ENCODE measurements at places on chromosomes 6 and 20. TPM values are rescaled to one million over a fixed set of nuclear protein-coding genes. Genes with fewer than 3 reads are reported as not detected.

GRCh38 chr20:18904624-18905023 lies 91.0 kb downstream of the SCP2D1 start:
- no peak overlapping the region for H3K4me3 ChIP-seq
- no peaks in the 10 kb centered on the region for H3K36me3 ChIP-seq
- no peak overlapping the region for H3K27ac ChIP-seq
- no peaks in the 10 kb centered on the region for H3K27me3 ChIP-seq

The KCNK16 gene
- total RNA-seq, result not detected

GRCh38 chr6:165774903-165775601 lies 112.0 kb upstream of the PDE10A start:
- H3K27ac ChIP-seq, result peak overlapping the region; percentile 8
- no peak overlapping the region for H3K4me3 ChIP-seq
- no peaks in the 10 kb centered on the region for H3K36me3 ChIP-seq
- DNase-seq, result no peak

DNA sequence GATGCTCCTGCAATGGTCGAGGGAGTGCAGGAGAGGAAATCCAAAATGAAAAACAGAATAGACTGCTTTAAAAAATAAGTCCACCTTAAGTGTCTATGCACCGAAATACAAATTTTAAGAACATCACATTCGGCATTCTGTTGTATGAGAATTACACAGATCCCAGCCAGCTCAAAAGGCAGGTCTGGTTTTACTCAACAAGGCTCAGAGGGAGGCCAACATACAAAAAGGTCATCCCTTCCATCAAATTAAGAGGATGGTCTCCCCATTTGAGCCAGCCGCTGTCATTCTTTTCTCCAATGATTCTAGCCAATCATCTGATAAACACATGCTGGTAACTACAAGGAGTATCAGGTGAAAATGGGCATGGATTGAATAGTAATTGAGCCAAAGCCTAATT lies 7.9 kb downstream of the ATXN1 start:
- no peak overlapping the region for H3K27ac ChIP-seq
- peaks cover 10% of the 10 kb centered on the region for H3K36me3 ChIP-seq
- no peak overlapping the region for H3K4me3 ChIP-seq
- peaks cover 29% of the 10 kb centered on the region for H3K4me1 ChIP-seq

DNA sequence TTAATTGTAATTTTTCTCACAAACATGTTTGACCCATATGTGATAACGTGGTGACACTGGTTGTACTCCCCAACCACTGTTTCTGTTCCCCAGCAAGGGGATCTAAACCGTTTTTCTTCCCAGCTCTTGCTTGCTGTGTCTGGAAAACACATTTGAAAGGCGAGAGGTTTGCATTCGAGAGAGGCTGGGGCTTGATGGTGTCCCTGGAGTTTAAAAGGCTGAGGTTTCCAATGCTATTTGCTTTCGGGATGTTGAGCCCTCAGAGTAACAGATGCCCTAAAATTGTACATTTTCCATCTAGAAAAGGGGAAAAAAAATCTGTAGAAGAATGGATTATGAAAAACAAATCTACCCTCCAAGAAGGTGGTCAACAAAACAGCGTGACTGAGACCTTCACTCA lies 35.4 kb downstream of the AKAP12 start:
- H3K4me3 ChIP-seq, result no peak overlapping the region

DNA sequence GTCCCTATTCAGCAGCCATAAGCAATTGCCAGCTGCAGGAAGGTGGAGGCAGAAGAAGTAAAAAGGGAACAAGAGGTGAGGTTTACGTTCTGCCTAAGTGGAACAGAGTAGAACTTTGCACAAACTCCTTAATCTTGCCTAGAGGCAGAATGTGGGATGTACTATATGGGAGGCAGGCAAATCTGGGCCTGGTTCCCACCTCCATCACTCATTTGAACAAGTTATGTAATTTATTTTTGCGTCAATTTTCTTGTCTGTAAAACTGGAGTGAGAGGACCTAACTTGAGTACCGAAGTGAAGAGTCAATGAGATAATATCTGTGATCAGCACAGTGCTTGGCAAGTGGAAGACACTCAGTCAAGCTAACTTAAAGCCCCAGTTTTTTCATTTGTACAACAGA lies 2.0 kb upstream of the TPBG start:
- no peak overlapping the region for H3K4me3 ChIP-seq
- no peaks in the 10 kb centered on the region for H3K36me3 ChIP-seq
- peaks cover 17% of the 10 kb centered on the region for H3K27me3 ChIP-seq
- H3K27ac ChIP-seq, result no peak overlapping the region
- no peak for DNase-seq

The HSPA12B gene
- total RNA-seq, result 53.7 TPM

- H3K4me1 ChIP-seq, result peaks cover 19% of the 10 kb centered on the region
- no peak overlapping the region for H3K4me3 ChIP-seq
- H3K27ac ChIP-seq, result no peak overlapping the region
- no peaks in the 10 kb centered on the region for H3K36me3 ChIP-seq
Measured at GRCh38 chr20:25553819-25554296, 31.5 kb downstream of the NINL start.

The EPHA7 gene
- total RNA-seq, result under 0.01 TPM

DNA sequence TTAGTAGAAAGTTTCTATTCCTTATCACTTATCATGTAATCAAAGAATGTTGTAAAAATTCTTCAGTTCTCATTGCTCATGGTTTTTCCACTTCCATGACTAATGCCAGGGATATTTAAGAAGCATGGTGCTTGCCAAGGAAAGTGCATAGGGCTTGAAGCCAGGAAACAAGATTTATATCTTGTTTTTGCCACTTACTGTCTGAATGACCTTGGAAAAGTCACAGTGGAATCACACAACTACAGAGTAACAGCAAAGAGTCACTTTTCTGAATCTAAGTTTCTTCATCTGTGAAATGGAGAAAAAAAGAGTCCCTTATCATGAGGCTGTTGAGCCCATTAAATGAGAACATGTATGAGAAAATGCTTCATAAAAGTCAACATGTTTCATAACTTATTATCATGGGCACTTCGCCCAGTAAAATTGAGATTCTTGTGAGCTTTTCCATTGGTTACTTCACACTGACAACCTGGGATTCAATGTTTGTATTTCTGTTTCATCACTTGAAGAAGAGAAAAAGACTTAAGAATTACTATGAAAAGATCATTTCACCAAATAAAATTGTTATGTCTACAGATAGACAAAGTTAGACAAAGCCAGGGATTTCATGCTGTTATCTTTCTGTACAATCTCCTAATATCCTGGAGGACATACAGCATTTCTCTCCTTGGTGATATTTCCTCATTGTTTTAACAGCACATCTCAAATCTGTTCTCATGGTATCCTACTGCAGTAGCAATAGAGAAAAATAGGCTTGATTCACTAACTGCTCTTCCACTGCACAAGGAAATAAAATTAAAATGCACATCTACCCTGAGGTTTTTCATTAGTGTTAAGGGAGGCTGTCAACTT lies 7.6 kb upstream of the BMP5 start:
- no peak overlapping the region for H3K27ac ChIP-seq
- no peaks in the 10 kb centered on the region for H3K36me3 ChIP-seq
- no peak overlapping the region for H3K4me3 ChIP-seq
- no peak for DNase-seq

DNA sequence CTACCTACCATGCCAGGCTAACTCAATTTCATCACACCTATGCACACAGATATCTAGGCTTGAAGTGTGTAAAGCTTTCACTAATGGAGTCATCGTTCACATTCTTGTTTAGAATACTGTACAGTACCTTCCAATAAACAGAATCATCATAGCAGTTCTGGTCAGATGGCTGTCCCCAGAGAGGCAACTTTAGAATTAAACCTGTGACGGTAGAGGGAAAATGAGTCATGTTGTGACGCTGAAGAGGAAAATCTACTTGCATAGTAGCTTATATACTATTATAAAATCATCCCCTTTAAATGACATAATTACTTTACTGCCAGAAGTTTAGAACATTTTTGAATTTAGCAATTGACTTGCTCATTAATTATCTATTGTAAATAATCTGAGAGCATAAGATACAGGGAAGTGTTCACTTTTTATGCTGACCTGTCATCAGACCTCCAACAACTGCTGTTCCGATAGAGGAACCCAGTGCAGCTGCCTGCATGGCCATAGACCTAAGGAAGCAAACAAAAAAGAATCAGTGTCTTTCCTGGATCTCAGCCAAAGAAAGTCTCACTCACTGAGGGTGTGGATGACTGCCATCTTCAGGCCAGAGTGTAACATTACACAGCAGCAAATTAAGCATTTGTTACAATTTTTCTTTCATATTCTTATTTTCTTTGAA lies 29.8 kb downstream of the RHAG start:
- H3K27me3 ChIP-seq, result no peaks in the 10 kb centered on the region
- H3K27ac ChIP-seq, result no peak overlapping the region
- no peak overlapping the region for H3K4me3 ChIP-seq
- peak; percentile 23 for DNase-seq

The UNC93A gene
- not detected for total RNA-seq

The CFAP61 gene
- total RNA-seq, result 5.8 TPM

The LBP gene
- not detected for total RNA-seq

DNA sequence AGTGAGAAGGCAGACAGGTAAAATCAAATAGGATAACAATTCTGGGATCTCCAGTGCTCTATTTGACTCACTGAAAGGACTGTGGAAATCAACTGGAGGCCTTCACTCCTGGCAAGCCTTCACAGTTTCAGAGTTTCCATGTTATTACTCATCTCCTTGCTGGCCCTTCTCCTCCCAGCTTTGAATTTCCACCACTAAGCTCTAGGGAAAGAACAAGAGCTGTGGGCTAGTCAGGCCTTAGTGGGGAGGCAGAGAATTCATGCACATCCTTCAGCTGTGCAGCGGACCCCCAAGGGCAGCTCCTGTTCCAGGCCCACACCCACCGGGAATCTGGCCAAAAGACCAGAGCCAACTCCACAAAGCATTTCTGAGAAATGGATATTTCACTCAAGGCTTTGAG lies 26.0 kb downstream of the MYLIP start:
- no peaks in the 10 kb centered on the region for H3K27me3 ChIP-seq
- peaks cover 19% of the 10 kb centered on the region for H3K36me3 ChIP-seq
- no peak overlapping the region for H3K27ac ChIP-seq
- H3K4me1 ChIP-seq, result no peaks in the 10 kb centered on the region
- DNase-seq, result no peak

GRCh38 chr6:10180138-10181074 lies 234.5 kb downstream of the TFAP2A start:
- no peaks in the 10 kb centered on the region for H3K4me1 ChIP-seq
- H3K4me3 ChIP-seq, result no peak overlapping the region
- H3K27me3 ChIP-seq, result no peaks in the 10 kb centered on the region
- no peak overlapping the region for H3K27ac ChIP-seq
- H3K36me3 ChIP-seq, result no peaks in the 10 kb centered on the region

- no peaks in the 10 kb centered on the region for H3K27me3 ChIP-seq
- no peaks in the 10 kb centered on the region for H3K36me3 ChIP-seq
- H3K27ac ChIP-seq, result no peak overlapping the region
- no peak for DNase-seq
- H3K4me1 ChIP-seq, result no peaks in the 10 kb centered on the region
Measured at GRCh38 chr20:59103573-59103972, 60.0 kb upstream of the ZNF831 start.

DNA sequence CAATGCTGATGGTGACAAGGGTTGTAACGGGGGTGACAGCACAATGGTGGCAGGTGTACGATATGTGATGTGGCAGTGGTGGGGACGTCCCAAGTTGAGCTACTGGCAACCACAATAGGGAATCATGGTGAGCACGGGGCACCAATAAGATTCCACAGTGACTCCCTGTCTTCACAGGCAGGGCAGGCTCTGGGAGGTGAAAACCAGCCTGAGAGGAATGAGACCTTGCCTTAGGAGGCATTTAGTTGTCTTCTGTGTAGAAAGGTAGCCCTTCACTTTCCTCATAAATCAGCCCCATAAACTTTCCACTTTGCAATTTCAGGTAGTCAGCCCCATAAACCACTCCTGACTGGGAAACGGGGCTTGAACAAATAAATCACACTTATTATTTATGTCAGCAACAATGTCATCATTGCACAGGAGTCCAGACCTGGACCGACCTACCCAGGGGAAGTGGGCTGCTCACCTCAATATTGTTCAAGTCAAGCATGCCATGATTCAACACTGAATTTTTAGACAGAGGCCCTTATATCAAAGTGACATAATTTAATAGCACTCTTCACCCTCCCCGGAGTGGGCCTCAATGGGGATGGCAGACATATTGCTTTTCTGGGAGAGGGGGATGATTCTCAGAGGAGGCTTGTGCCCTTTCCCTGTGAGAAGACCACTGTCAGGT lies 150.8 kb downstream of the CDC5L start:
- H3K36me3 ChIP-seq, result no peaks in the 10 kb centered on the region
- DNase-seq, result no peak
- no peak overlapping the region for H3K4me3 ChIP-seq

The LTA gene
- not detected for total RNA-seq

The LRFN2 gene
- not detected for total RNA-seq

The PRKN gene
- total RNA-seq, result 29.3 TPM

GRCh38 chr6:95882371-95882770 lies 133.4 kb upstream of the FUT9 start:
- no peak for DNase-seq
- H3K4me1 ChIP-seq, result no peaks in the 10 kb centered on the region
- H3K27ac ChIP-seq, result no peak overlapping the region
- H3K27me3 ChIP-seq, result no peaks in the 10 kb centered on the region

The BPIFA3 gene
- total RNA-seq, result not detected

The MYBL2 gene
- total RNA-seq, result under 0.01 TPM

DNA sequence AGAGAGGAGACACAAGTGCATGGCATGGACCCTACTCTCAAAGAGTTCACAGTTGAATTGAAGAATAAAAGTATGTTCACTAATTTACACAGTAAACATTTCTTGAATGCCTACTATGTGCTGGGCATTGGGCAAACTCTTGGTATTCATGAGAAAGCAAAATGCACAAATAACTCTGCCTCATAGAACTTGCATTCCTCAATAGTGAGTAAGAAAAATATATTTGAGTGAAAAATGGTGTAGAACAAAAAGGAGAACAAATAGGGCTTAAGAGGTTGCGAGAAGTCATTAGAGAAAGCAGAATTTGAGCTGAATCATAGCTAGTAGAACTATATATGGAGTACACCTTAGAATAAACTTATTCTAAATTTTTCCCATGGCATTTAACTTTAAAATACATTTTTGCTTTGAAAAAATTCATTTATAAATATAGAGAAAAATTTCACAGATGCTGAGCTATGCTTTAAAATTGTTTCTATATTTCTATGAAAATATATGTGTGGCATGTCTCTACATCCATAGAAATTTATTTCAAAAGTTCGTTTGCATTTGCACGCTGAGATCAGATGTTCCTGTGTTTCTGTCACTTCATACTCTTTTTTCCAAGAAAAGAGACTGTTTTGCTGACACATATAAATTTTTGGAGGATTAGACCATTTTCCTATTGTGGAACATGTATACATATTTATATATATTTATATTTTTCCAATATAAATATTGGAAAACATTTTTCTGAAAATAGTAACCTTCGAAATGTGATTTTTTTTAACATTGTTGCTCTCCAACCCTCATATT lies 236.1 kb downstream of the KCNQ5 start:
- no peak for DNase-seq
- H3K36me3 ChIP-seq, result no peaks in the 10 kb centered on the region
- no peak overlapping the region for H3K27ac ChIP-seq
- no peaks in the 10 kb centered on the region for H3K27me3 ChIP-seq

GRCh38 chr6:39189915-39190544 lies 39.2 kb downstream of the KCNK5 start:
- peaks cover 19% of the 10 kb centered on the region for H3K36me3 ChIP-seq
- H3K4me3 ChIP-seq, result no peak overlapping the region
- peaks cover 28% of the 10 kb centered on the region for H3K4me1 ChIP-seq
- no peaks in the 10 kb centered on the region for H3K27me3 ChIP-seq
- no peak overlapping the region for H3K27ac ChIP-seq
- DNase-seq, result peak; percentile 36

The SLC35B3 gene
- total RNA-seq, result 15.8 TPM

The OPRM1 gene
- total RNA-seq, result not detected

The ZBTB46 gene
- total RNA-seq, result 11.5 TPM

Measured in upper lobe of left lung (tissue), 6 donors.